ENCODE measurements at places on chromosomes 1 and 21.

GRCh38 chr1:58982259-58982998 lies 198.6 kb upstream of the JUN start:
- DNase-seq, result no peak

DNA sequence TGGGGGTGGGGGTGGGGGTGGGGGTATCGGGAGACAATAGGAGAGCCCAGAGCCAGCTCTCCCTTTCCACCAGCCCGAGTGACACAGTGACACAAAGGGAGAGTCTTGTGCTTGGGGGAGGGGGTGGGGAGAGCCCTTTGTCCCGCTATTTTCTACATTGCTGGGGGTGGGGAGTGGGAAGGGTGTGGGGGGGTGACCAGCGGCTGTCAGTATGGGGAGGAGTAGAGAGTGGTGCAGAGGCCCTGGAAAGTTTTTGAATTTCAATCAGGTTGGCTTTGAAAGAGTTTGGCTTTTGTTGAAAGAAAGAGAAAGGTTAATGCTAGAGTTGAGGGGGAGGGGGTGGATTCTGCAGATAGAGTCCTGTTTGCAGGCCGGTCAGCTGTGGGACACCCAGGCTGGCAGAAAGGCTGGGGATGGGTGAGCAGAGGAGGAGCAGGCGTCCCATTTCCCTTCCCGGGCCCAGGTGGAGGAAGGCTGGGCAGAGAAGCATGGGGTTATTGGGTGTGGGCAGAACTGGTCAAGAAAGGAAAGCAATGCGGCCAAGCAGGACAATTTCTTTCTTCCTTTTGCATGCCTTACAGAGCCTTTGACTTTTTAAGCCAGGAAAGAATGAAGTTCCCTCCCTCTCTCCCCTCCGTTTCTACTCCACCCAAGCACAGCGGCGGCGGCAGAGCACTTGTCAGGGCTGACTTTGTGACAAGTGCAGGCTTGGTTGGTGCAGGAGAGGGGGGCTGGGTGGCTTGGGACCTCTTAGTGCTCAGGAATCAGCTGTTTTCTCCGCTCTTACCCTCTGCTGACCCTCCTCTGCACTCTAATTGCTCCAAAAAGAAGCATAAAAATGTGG lies 96.2 kb downstream of the RNF220 start:
- no peak for DNase-seq

GRCh38 chr1:231817801-231818200 lies 191.2 kb downstream of the DISC1 start:
- peak; percentile 36 for DNase-seq

- DNase-seq, result no peak
Observed at GRCh38 chr1:61412601-61413000, 312.3 kb downstream of the TM2D1 start.

DNA sequence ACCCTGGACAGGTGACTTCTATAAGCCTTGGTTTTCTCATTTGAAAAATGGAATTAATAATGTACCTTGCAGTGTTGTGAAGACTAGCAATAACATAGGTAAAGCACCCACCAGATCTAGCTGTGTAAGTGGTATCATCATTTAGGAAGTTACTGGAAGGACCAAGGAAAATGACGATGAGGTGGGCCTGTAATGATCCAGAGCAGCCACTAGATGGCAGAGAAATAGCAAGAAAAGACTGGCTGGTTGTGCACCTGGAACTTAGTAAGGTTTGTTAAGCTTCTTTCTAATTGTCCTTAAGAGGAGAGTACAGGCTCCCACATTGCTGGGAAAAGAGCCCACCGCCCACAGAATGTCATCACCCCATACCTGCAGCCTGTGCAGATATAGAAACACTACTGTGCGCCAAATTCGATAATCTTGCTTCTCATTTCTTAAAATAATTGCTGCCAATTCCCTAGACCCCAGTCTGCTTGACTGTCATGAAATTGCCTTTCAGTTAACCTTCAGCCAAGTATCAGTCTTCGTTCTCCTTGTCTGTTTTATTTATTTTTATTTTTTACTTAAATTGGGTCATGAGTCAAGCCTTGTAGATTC lies 37.2 kb downstream of the WNT4 start:
- peak; percentile 75 for DNase-seq

- no peak for DNase-seq
Observed at GRCh38 chr1:110040548-110040947, 6.1 kb downstream of the STRIP1 start.

GRCh38 chr1:155873860-155874259 lies 14.5 kb downstream of the SYT11 start:
- DNase-seq, result peak; percentile 37

DNA sequence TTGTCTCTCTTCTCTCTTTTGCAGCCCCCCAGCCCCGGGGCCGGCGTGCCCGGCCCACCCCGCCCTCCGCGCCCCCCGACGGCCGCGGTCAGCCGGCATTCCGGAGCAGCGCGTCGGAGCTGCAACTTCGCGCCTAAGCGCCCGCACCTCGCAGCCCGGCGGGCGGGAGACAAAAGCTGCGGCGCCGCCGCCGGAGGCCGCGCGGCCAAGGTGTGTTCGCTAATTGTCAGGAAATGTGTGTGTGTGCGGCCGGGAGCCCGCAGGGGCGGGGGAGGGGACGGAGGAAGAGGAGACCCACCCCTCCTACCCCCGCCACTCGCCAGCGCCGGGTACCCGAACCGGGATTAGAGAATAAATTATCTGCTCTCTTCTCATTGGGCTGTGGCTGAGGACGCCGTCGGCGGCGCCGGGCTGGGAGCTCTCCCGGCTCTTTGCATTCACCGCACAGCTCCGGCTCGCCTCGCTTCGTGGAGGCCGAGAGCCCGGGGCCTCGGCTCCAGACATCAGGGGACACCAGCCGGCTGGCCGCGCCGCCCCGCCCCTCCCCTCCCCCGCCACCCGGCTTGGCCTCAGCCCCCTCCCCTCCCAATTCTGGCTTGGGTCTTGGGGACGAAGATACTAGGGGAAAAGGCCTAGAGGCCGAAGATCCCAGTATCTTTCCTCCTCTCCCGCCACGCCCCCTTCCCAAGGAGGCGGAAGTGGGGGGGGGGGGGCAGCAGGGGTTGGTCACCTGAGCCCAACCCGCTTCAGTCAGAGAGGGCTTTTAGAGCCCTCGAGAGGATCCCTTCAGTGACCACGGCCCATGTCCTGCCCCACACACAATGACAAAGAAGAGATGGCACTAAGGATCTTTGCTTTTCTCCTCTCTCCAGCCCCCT lies 1.3 kb upstream of the BLACAT1 start:
- DNase-seq, result no peak

DNA sequence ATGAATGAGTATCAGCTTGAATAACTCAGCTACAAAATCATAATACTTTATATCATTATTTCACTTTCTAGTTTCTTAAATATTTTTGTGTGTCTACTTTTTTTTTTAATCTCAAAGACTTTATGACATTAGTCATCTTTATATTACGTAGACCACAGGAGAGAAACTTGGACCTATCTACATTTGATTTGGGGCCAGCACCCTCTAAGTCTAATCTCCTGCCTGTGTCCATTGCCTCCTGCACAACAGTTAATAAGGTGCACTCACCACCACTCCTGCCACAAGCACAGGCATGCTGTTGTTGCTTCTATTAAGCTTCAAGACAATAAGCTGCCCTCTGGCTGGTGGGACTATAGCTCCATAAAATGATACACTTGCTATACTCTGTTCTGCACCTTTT lies 70.4 kb downstream of the DIRAS3 start:
- DNase-seq, result peak; percentile 17

DNA sequence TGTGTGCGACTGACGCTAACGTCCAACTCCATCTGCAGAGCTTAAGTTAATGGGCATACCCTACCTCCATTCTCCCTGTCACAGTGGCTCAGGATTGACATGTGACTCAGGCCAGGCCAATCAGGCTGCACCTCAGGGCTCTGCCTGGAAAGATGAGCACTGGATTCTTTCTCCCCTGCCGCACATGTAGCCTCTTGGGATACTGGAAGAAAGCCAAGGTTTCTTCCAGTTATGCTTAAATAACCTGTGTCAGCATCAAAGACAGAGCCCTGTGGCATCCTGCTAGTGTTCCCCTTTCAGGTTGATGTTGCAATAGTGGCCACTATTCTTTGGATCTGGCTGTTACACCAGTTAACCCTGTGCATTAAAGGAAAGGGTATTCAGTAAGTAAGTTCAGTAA lies 55.0 kb upstream of the SYT6 start:
- no peak for DNase-seq

DNA sequence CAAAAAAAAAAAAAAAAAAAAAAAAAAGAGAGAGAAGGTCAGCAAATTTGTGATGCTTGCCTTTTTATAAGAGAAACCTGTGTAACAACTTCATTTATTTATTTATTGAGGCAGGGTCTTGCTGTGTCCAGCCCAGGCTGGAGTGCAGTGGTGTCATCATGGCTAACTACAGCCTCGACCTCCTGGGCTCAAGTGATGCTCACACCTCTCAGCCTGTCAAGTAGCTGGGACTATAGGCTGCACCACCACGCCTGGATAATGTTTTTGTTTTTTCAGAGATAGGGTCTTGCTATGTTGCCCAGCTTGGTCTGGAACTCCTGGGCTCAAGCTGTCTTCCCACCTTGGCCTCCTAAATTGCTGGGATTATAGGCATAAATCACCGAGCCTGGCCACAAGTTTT lies 42.4 kb downstream of the DHCR24 start:
- DNase-seq, result no peak

DNA sequence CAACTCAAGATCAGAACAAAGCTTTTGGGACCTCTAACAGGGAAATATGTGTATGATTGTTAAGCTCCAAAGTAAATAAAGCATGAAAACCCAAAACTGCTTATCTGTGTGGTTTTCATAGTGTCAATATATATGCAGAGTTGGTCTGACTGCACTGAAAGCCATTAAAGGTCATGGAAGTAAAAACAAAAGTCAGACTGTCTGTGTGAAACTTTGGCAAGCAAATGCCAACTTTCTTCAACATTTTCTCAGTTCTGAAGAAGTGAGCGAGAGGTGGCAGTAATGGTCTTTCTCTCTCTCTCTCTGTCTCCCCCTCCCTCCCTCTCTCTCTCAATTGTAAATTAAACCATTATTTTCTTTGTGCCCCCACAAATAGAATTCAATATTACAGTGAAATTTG lies 100.1 kb upstream of the S1PR1 start:
- DNase-seq, result peak; percentile 42

DNA sequence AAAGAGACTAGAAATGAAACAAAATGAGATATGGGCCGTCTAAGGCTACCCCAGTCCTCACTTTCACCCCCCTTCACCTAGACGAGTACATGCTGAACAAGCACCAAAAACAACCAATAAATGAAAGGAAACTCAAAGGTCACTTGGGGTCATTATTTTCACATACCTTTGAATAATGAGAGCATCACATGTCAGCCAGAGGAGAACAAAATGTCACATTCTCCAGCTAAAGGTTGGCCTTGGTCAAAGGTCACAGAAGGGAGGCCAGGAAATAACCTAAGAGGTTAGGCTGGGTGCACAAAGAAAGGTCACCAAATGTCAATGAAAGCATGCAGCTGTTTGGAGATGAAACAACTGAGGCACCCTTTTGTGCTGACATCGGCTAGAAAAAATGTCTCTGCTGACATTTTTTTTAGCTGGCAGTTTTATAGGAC lies 288.7 kb upstream of the USP25 start:
- DNase-seq, result no peak

- peak; percentile 19 for DNase-seq
Observed at GRCh38 chr1:17853241-17853935, 98.3 kb downstream of the ACTL8 start.

GRCh38 chr1:160163615-160164014 lies 12.2 kb downstream of the ATP1A4 start:
- peak; percentile 23 for DNase-seq

GRCh38 chr1:166999500-167000055 lies 10.5 kb downstream of the MAEL start:
- no peak for DNase-seq

GRCh38 chr1:199172171-199173124 lies 533.6 kb downstream of the PTPRC start:
- no peak for DNase-seq

DNA sequence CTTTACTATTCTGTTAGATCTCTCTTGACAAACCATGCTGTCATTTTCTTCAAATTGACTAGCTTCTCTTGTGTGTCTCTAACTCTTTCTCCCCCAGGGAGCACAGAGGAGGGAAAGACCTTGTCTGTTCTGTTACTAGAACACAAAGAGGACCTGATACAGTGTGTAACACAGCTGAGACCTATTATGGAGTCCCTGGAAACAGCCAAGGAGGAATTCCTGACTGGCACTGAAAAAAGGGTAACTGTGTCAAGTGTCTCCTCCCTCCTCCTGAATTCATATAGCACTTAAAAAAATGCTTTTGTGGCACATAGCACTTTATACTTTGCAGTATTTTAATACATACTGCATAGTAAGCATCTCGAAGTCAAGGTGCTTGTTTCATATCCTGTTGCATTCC lies 50.6 kb downstream of the ZBTB40 start:
- DNase-seq, result no peak

- DNase-seq, result no peak
Observed at GRCh38 chr1:206500046-206500445, 7.3 kb upstream of the RASSF5 start.

GRCh38 chr1:150141452-150141851 lies 8.3 kb upstream of the PLEKHO1 start:
- no peak for DNase-seq

DNA sequence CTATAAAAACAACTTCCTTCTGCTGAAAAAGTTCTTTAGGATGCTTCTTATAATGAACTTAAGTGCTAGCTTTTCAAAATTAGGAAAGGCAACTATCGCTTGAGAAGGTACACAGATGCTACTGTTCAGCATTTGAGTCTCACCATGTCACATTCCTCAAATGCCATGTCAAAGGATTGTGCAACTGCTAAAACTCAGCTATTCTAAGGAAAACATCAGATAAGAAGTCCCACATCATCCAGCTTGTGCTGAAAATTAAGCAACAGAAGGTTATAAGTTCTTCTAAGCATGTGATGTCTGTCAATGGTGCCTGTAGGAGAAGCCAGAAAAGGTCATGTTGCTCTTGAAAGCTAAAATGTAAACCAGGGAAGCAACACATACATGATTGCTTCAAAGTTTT lies 36.5 kb downstream of the MCOLN2 start:
- peak; percentile 37 for DNase-seq

GRCh38 chr1:230354005-230354404 lies 72.1 kb downstream of the PGBD5 start:
- DNase-seq, result no peak

GRCh38 chr21:31397939-31398338 lies 53.9 kb upstream of the TIAM1 start:
- DNase-seq, result no peak

DNA sequence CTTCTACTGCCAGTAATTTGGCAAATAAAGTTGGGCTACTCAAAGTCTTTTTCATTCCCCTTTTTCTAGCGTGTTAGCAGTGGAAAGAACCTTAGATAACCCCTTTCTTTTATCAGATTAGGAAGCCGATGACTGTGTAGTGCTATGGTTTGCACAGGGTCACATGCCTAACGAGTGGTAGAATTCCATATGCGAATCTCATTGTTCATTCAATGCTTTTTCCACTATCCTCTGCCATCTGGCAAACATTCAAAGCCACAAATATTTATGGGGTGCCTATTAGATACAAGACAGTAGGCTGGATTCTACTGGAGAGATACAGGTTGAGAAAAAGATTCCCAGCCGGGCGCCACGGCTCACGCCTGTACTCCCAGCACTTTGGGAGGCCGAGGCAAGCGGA lies 14.9 kb upstream of the IER5 start:
- peak; percentile 82 for DNase-seq

GRCh38 chr1:65178235-65178634 lies 30.2 kb downstream of the AK4 start:
- DNase-seq, result no peak

GRCh38 chr1:152630596-152630995 lies 7.7 kb upstream of the LCE3A start:
- peak; percentile 0 for DNase-seq

Measured in PC-3 (cell line).